ENCODE measurements at places on chromosomes 12 and 14.

GRCh38 chr14:104477117-104477623 is 102.4 kb upstream of the C14orf180 start:
- no peak for DNase-seq

DNA sequence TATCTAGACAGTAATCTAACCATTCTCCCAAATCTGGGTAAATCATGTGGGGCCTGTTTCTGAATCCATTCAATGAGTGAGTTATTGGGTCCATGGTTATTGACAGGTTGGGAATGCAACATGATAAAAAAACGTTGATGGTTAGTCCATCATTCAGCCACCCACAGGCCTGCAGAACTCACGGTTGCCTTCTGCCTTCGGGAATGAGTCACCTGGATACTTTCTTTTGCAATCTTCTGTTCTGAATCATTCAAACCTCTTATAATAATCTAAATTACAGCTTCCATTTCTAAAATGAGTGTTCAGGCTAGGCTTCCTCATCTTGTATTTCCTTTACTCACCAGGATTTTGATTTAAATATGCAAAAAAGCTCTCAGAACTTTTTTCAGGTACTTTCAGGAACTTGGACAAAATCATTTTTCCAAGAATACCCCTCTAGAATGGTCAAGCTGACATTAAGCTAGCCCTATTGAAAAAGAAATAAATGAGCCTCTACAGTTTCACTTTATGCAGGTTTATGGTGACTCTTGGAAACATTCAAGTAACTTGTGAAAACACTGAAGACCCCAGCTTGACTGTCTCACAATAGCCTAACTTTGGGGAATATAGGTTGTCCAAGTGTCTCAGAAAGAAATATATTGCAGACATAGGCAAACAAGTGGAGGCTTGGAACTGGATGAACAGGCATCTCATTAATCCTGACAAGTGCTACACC is 94.4 kb downstream of the KCNK10 start:
- no peak for DNase-seq

DNA sequence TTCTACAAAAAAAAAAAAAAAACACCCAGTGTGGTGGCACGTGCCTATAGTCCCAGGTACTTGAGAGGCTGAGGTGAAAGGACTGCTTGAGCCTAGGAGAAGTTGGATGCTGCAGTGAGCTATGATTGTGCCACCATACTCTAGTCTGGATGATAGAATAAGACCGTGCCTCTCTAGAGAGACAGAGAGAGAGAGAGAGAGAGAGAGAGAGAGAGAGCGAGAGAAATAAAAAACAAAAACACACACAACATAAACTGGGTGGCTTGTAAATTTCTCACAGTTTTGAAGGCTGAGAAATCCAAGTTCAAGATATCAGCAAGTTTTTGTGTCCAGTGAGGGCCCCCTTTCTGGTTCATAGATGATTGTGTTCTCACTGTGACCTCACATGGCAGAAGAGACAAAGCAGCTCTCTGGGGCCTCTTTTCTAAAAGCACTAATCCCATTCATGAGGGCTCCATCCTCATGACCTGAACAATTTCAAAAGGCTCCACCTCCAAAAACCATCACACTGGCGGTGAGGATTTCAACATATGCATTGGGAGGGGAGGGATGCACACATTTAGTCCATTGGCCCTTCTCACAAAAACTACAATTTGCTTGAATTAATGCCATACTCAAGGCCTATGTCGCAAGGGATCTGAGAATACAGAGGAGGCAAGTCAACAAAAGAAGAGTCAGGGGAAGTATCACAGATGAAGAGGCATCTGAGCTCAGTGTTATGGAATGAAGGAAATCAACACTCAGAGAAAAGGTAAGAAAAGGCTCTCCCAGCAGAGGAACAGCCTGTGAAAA is 94.9 kb downstream of the PPM1H start:
- DNase-seq, result no peak

GRCh38 chr12:4056910-4057845 is 184.0 kb upstream of the PARP11 start:
- DNase-seq, result no peak

GRCh38 chr14:27006570-27006969 is 408.7 kb upstream of the NOVA1 start:
- no peak for DNase-seq

GRCh38 chr14:64646103-64646502 is 58.1 kb upstream of the PLEKHG3 start:
- no peak for DNase-seq

All from NCI-H510A (cell line).